ENCODE measurements at places on chromosomes 5 and 9.

DNA sequence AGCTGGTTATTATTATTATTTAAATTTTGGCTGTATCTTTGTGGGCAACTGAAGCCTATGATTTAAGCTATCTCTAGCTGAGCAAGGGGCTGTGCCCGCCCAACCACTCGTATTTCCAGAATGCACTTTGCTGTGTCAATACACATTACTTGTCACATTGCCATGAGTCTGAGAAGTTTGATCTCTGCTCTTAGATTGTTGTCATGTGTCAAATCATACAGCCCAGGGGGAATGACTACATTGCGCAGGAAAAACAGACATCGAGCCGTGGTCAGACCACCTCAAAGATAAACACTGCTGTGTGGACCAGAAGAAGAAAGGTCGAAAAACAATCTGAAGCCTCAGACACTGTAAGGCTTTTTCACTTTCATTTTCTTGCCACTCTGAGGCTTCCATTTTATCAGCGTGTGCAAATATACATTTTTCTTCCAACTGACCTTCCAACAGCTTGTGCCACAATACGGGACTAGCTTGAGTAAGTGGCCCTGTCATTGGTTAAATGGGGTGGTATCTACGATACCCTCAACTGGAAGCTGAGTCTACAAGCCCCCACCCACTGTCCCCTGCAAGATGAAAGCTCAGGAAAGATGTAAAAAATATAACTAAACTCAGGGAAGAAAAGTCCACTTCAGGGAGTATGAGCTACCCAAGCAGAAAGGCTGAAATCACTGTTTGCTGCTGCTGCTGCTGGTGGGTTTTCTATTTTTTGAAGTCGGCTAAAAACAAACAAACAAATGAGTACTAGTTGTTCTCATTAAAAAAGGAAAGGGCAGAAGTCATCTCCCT lies 603.0 kb downstream of the BNC2 start:
- no peak for DNase-seq

DNA sequence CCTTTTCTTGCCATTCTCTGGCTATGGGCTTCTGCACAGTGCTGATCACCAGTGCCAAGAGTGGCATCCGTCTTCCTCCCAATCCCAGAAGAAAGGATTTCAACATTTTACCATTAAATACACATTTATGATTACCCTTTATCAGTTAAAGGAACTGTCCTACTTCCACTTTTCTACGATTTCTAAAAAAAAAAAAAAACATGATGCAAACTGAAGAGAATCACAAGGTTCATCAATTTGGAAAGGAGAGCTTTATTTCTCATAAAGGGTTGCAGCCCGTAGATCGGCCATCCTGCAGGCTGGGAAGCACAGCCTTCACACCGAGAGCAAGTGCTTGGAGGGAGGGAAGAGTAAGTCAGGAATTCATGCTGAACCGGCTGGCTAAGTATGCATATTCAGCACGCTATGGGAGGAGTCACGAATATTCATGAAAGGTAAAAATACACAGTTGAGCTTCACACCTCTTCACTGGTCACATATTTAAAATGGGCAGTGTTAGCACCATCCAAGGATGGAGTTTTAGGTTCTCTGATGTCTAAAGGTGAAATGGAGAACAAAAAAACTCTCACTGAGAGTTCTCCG lies 52.5 kb upstream of the SEMA4D start:
- no peak for DNase-seq

- DNase-seq = no peak
Measured at GRCh38 chr9:4799033-4799430, 6.3 kb downstream of the RCL1 start.

- DNase-seq = no peak
Measured at GRCh38 chr5:82894716-82895115, 182.5 kb downstream of the TMEM167A start.

- no peak for DNase-seq
Measured at GRCh38 chr5:4230471-4230785, 634.8 kb downstream of the IRX1 start.

DNA sequence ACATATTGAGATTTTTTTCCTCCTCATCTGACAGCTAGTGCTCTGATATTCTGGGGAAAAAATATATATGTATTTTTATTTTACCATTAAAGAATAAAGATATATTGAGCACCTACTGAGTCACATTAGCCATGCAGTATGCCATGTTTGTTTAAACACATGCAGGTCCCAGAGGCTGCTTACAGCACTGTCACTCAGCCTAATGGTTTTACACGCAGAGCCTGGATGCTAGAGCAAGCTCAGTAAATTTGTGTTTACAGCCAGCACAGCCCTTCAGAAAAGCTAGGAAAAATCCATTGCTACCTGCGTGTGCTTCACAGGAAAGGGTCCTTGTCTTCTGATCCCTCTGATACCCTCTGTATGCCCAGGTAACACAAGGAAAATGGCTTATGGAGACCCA lies 146.2 kb downstream of the SEMA6A start:
- no peak for DNase-seq

- no peak for DNase-seq
Measured at GRCh38 chr5:65191554-65192135, 290.1 kb downstream of the ADAMTS6 start.

- DNase-seq = no peak
Measured at GRCh38 chr5:118076490-118076889, 911.9 kb downstream of the DTWD2 start.

GRCh38 chr5:125891061-125891725 lies 532.0 kb upstream of the GRAMD2B start:
- no peak for DNase-seq

DNA sequence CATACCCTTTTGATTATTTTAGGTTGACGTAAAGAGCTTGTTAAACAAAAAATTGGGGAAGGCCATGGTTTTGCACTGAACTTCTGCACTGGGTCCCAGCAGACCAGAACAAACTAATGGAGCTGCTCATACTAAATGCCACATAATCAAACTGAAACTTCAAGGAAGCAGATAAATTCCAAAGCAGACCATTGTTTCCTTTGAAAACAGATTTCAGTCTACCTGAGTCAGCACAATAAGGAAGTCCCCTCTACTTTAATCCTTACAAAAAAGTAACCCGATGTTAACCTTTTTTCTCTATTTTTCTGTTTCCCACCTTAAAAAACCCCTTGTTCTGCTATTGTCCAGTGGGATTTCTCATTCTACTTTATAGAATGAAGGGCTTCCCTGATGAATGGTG lies 39.2 kb downstream of the WDR36 start:
- DNase-seq = no peak

- no peak for DNase-seq
Measured at GRCh38 chr5:78236046-78236445, 58.5 kb downstream of the AP3B1 start.

DNA sequence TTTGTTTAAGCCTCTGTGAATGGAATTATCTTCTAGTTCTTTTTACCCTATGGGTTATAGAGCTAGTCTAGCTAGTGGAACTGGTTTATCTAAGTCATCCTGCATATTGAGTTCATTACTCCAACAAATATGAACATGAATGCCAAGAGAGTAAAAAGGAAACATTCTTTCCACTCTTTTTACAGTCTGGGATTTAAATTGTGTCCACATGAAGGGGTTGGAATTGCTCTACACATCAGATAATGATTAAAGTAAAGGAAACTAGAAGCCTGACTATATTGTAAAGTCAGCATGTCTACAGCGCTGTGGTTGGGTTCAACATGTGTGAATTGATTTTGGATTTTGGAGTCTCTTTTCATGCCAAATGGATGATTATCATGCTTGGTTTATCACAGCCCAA lies 173.1 kb downstream of the CCDC171 start:
- DNase-seq = no peak

DNA sequence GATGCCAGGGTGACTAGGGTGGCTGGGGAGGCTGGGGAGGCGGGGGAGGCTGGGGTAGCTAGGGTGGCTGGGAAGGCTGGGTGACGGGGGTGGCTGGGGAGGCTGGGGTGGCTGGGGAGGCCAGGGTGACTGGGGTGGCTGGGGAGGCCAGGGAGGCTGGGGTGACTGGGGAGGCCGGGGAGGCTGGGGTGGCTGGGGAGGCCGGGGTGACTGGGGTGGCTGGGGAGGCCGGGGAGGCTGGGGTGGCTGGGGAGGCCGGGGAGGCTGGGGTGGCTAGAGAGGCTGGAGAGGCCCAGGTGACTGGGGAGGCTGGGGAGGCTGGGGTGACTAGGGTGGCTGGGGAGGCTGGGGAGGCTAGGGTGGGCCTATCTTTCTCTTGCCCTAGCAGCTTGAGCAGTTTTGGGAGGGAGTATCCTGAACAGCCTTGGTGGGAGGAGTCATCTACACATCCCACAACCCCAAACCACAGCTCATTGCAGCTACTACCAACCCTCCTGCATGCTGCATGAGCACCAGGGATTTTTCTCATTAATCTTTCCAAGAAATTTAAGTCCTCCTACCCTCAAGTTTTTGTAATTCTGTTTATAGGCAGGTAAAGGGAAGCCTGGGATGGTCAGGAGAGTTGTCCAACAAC lies 203.2 kb upstream of the IRX1 start:
- DNase-seq = no peak

- DNase-seq = no peak
Measured at GRCh38 chr9:81589392-81589791, 100.0 kb downstream of the TLE1 start.

DNA sequence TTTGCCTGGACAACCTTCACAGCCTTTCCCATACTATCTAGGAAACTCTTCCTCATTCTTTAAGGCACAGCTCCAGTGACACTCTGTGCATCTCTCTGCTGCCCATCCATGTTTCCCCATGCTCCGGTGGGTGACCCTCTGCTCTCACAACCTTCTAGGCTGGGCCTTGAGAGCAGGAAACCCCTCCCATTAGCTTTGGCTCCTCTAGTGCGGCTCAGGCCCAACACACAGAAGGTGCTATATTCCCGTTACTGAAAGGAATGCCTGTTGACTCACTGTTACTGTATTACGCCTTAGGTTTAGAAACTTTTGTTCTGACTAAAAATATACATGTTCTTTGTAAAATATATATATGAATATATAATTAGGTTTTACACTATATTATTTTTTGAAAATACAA lies 8.1 kb upstream of the CCL28 start:
- DNase-seq = no peak

GRCh38 chr5:121288781-121289180 lies 562.9 kb upstream of the FTMT start:
- no peak for DNase-seq

GRCh38 chr9:3608011-3608410 lies 82.2 kb upstream of the RFX3 start:
- DNase-seq = no peak

DNA sequence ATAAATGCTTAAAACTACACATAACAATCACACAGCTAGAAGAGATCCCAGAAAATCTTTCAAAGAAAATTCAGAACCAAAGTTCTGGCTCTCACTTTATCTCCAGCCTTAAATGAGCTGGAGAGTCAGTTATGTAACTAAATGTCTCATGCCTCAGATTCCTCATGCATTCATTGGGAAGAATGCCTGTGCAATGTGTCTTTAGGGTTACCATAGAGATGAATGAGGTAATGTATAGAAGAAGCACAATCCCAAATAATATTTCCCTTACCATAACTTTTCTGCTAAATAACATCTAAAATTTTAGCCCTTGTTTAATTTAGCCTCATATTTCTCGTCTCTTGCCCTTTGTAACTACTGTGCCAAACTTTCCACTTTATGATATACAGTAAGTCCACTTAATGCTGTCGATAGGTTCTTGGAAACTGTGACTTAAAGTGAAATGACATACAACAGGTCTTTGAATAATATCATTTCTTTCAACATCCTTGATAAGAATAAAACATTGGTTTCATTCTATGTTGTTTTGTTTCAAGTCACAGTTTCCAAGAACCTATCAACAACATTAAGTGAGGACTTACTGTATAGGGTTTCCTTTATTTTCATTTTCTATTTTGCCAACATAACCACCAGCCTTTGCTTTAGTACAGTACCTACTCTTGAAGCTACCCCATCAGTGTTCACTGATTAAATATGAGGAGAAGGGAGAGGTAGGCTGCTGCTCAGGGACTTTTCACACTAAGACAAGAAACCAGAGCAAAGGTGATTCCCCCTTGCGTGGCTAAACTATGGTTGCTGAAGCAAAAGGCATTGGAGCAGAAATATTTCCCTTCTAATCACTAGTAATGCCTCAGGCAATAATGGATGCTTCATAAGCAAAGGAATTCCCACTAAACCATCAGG lies 295.7 kb upstream of the PTGER4 start:
- no peak for DNase-seq

- DNase-seq = no peak
Measured at GRCh38 chr9:13814647-13815400, 499.1 kb downstream of the NFIB start.

DNA sequence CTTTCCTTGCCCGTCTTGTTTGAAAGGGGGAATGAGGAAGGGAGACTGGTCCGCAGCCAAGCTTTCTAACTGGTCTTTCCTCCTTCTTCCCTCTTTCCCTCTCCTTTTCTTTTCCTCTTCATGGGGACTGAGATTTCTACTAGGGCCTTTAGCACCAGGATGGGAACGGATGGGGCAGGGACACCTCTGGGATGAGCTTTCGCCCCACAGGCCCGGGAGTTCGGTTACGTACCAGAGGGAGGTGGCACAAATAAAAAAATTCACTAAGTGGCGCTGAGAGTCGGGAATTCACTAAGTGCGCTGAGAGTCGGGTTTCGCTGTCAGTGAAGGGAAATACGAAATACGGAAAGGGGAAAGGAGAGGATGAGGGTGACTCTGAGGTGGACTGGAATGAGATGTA lies 21.6 kb downstream of the BTNL9 start:
- no peak for DNase-seq

- DNase-seq = no peak
Measured at GRCh38 chr5:173714551-173715428, 98.3 kb upstream of the BOD1 start.

DNA sequence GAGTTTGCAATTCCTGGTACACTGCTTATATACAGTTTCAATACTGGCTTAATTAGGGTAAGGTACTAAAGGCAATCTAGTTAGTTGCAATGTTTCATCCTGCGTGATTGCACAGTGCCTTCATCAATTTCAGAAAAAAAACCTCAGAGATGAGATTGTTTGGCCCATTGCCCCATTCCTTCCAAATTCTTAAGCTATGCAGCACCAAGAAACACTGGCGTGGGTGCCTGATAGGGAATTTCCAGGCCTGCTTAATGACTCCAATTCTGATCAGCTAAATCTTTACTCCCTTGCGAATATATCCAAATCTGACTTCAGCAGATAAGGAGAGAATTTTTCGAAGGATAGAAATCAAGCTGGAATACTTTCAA lies 35.9 kb upstream of the GAS1 start:
- DNase-seq = no peak

DNA sequence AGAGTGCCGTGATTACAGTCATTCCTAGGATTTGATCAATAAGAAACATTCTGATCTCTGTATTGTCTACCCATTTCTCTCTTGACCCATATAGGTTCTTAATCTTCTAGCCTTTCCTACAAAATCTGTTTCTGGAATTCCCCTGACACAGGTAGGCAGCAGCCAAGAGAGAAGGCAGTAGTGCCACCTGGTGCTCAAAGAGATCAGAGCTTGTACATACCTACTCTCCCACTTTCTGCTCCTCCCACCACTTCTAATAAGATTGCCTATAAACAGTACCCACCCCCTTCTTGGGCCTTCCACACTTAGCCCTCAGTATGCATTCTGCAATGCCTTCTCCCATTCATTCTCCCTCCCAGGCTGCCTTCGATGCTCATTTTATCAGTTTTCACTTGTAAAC lies 117.4 kb upstream of the RORB start:
- DNase-seq = peak; percentile 34

- DNase-seq = no peak
Measured at GRCh38 chr5:151741678-151742423, 16.6 kb downstream of the ATOX1 start.

- no peak for DNase-seq
Measured at GRCh38 chr5:177425196-177425800, 1.2 kb upstream of the GRK6 start.

- no peak for DNase-seq
Measured at GRCh38 chr9:127174386-127175318, 52.2 kb upstream of the ANGPTL2 start.

All from NCI-H2171 treated with DMSO at 0.1 percent for 48 hours (cell line).